ENCODE measurements at places on chromosomes 4 and X.

- no peak for DNase-seq
Measured at GRCh38 chrX:140503238-140503601, 1.6 kb downstream of the SOX3 start.

DNA sequence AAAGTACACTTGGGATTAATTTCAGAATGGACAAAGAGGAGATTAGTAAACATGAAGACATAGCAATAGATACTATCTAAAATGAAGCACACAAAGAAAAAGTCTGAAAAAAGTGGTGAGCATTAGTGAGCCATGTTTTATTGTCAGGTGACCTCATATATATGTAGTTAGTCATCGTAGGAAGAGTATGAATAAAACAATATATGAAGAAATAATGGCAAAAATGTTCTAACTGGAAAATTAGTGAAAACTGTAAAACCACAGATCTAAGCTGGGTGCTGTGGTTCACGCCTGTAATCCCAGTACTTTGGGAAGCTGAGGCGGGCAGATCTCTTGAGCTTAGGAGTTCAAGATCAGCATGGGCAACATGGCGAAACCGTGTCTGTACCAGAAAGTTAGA lies 67.9 kb downstream of the RBPJ start:
- DNase-seq = peak; percentile 16

DNA sequence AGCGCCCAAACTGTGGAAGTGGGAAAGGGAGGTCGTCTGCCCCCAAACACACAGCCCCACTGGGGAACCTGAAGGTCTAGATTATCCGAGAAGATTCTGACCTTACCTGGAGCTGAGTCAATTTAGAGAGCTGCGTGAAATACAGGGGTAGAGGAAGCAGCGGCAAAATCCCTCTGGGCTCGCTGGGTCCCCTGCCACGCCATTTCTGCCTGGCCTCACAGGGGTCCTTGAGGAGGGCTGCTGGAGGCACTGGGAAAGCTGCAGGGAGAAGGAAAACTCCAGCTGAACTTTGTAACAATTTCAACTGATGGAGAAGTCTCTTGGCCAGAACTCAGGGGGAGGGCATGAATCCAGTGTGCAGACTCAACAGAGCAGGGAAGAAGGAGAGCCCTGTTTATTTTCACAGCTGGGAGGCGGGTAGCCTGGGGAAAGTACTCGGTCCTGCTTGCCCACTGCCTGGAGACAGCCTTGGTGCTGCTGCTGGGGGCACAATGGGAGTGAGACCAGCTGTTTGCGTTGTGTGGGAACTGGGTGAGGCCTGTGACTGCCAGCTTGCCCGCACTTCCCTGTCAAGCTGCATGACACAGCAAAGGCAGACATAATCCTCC lies 93.2 kb upstream of the MAPK10 start:
- DNase-seq = peak; percentile 43

GRCh38 chr4:154485127-154485773 lies 6.3 kb downstream of the DCHS2 start:
- DNase-seq = no peak

DNA sequence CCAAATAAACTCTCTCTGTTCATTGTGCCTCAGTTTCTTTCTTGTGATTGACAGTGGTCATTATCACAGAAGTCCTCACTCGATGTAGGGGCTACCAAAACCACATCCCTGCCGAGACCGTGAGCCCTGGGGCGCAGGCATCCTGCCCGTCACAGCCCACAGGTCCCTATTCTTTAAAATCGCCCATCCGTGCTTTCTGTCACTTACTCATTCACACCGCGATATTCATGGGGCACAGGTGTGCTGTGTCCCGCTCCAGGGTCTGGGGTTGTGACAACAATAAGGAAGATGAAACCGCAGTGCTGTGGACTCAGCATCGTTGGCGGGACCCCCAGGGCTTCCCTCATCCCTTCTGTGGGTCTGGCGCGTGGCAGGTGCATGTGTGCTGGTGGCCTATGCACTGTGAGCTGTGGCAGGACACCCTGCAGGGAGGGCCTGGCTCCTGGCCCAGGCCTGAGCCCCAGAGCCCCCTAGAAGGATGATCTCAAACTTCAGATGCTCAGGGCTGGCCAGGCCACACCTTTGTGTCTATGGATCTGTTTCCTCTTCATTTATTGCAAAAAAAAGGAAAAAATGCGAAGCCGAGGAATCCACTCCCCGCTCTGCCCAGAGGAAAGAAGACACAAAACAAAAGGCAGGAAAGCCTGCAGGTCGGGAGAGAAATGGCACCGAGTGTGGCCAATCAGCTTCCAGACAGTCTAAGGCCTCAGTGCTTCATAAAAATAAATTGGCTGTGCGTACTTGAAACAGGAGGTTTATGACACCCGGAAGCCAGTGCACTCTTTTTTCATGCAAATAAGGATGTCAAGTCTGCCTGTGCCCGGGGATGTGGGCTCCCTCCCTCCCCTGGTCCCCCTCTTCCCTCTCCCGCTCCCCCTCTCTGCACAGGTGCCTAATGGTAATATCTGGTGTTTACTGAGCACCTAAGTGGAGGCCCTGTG lies 109.5 kb upstream of the ADRA2C start:
- DNase-seq = no peak

DNA sequence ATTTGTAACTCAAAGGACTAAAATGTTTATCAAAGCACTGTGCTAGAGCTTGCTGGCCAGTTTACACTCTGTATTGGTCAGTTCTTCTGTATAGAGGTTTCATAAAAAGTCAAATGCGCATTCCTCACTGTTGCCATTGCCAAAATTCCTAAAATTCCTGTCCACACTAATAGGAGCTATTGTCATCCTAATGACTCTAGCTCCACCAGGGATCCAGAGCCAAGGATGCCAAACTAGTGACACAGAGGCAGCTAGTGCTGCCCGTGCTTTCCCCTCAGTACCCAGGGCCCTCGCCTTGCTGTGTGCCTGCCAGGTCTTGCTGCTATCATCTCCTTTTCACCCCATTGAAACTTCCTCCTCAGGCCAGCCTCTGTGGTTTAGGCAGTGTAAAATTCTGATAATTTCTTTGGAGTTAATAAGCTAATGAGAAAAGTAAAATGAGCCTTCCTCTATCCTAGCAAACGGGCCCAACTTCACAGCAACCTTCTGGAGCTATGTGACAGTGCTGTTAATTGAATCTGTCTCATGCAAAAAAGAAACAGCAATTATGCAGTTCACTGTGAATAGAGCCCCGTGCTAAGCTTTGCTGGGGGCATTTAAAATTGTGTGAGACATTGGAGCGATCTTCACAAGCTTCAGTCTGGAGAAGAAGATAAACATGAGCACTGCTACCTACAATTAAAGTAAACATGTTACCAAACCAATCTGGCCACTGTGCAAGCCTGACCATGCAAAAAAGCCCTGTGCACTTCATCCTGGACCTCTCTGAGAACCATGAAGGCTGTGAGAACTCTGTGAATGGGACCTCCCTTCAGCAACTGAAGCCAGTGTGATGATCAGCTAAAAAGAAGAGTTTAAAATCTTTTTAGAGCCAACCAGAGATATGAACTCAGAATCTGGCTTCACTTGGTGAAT lies 43.1 kb upstream of the FGF2 start:
- peak; percentile 78 for DNase-seq

DNA sequence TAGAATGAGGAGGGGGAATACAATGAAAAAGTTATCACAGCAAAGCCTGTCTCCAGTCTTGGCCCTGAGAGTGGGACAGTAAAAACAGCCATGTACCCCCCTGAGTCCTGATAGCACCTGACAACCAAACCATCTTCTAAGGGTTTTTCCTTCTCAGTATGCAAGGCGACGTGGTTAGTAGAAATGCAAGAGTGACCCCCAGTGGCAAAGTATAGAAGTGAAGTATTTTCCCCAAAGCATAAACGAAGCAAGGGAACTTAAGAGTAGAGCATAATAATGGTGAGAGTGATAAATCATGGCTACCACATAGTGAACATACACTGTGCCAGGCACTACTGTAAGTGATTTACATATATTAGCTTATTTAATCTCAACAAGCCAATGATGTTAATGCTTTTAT lies 52.8 kb downstream of the FAM47C start:
- DNase-seq = peak; percentile 46

- peak; percentile 58 for DNase-seq
Measured at GRCh38 chr4:39353478-39354253, 12.5 kb downstream of the RFC1 start.

DNA sequence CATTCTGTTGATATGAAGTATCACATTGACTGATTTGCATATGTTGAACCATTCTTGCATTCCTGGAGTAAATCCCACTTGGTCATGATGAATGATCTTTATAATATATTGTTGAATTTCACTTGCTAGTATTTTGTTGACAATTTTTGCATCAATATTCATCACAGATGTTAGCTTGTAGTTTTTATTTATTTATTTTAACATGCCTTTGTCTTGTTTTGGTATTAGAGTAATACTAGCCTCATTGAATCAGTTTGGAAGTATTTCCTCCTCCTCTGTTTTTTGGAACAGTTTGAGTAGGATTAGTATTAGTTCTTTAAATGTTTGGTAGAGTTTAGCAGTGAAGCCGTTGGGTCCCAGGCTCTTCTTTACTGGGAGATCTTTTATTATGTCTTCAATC lies 13.9 kb upstream of the ADH1C start:
- no peak for DNase-seq

DNA sequence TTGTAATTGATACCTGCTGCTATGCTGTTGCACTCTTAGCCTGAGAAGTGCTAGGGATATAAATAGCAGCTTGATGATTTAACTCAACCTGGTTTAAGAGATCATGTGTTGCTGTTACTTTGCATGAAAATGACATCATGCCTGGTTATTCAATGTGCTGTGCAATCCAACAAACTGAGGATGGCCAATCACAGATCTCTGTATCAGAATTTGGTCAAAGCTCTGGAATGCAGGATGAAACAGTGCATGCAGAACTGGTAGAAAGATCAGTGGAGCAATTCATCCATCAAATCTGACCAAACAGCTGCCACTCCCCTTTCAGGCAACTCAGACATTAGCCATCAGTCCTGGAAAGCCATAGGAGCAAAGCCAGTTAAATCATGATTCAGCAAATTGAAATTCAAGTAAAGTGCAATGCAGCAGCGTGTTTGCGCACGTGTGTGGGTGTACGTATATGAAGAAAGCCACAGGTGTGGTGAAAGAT lies 160.3 kb upstream of the RASGEF1B start:
- DNase-seq = peak; percentile 93

- no peak for DNase-seq
Measured at GRCh38 chr4:137961051-137961438, 281.1 kb downstream of the SLC7A11 start.

- DNase-seq = peak; percentile 43
Measured at GRCh38 chr4:165810726-165811125, 62.3 kb upstream of the TLL1 start.

DNA sequence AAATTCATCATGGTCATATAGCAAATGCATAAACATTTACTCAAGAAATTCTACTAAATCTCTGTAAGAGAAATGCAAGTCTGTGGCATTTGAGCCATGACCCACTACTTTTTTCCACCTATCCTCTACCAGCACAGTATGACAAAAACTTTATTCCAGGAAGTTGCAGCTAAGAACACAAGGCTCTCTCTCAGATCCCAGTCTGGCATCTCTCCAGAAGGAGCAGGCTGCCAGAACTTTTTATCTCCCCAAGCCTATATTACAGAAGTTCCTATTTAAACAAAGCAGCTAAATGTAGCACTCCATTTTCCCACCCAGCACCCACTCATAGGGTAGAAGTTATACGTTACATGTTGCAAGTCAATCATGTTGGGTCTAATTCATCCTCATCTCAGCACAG lies 49.3 kb upstream of the EPGN start:
- DNase-seq = no peak

DNA sequence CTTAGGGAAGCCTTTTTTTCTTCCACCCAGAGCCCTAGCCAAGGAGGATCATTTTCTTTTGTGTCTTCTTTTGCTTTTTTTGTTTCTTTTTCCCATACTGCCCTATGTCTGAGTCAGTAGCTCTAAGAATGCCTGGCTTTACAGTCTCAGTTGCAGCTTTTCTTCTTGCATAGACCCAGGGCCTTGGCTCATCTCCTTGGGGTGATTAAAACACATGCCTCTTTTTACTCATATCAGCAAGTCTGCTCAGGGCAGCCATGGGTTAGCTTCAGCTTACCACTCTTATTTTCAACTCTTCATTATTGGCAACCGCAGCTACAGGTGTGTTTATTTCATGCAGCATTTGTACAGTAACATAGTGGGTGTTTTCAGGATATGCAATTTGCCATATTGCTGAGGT lies 196.5 kb downstream of the STK32B start:
- DNase-seq = no peak

Data from fibroblast of mammary gland (primary cell).